ENCODE measurements at places on chromosomes 16 and 17. TPM values are rescaled to one million over a fixed set of nuclear protein-coding genes. Genes with fewer than 3 reads are reported as not detected.

Gene CLEC3A
- not detected for total RNA-seq

Gene TBX2
- total RNA-seq: 38.9 TPM

Gene PPY
- total RNA-seq: not detected

Gene HAS3
- 0.08 TPM for total RNA-seq

Gene ARHGAP27
- total RNA-seq: 2.5 TPM

Gene MRPL58
- total RNA-seq: 55.7 TPM

Gene TRPV3
- 0.08 TPM for total RNA-seq

Gene CDH5
- 3.6 TPM for total RNA-seq

Gene NACA2
- not detected for total RNA-seq

Data from epithelial cell of alveolus of lung (primary cell).